ENCODE measurements at places on chromosomes 3 and 15. TPM values are rescaled to one million over a fixed set of nuclear protein-coding genes. Genes with fewer than 3 reads are reported as not detected.

ZNF609 gene
- 24.7 TPM for total RNA-seq

C3orf22 gene
- not detected for total RNA-seq

GUCA1C gene
- not detected for total RNA-seq

PIGX gene
- 27.2 TPM for total RNA-seq

CCDC54 gene
- total RNA-seq: not detected

TEX9 gene
- 2.6 TPM for total RNA-seq

CFAP20DC gene
- total RNA-seq: 2.0 TPM

FAM227B gene
- total RNA-seq: 3.6 TPM

PLA2G4D gene
- not detected for total RNA-seq

DAPK2 gene
- total RNA-seq: under 0.01 TPM

LRRC31 gene
- not detected for total RNA-seq

GABPB1 gene
- 32.4 TPM for total RNA-seq

CEP97 gene
- 11.2 TPM for total RNA-seq

REC114 gene
- total RNA-seq: not detected

FBXW12 gene
- total RNA-seq: not detected

IL16 gene
- 0.43 TPM for total RNA-seq

CYP1A2 gene
- not detected for total RNA-seq

SI gene
- not detected for total RNA-seq

CCDC9B gene
- 34.8 TPM for total RNA-seq

EXD1 gene
- total RNA-seq: not detected

CAMKV gene
- not detected for total RNA-seq

CTXN2 gene
- not detected for total RNA-seq

CCDC80 gene
- 1,789 TPM for total RNA-seq

RBPMS2 gene
- total RNA-seq: not detected

SYNPR gene
- total RNA-seq: not detected

KY gene
- total RNA-seq: not detected

PRRT3 gene
- total RNA-seq: 3.1 TPM

TM2D3 gene
- total RNA-seq: 27.1 TPM

CHRNB4 gene
- total RNA-seq: not detected

SERINC4 gene
- total RNA-seq: not detected

TUSC7 gene
- not detected for total RNA-seq

CADPS gene
- not detected for total RNA-seq

ELL3 gene
- total RNA-seq: 2.9 TPM

ABHD2 gene
- 24.3 TPM for total RNA-seq

CISH gene
- total RNA-seq: 1.5 TPM

GOLGA6A gene
- total RNA-seq: 0.54 TPM

LRRC34 gene
- total RNA-seq: 2.4 TPM

LMLN gene
- total RNA-seq: 5.3 TPM

CA12 gene
- total RNA-seq: 0.39 TPM

IL17RC gene
- total RNA-seq: 365 TPM

AHSG gene
- total RNA-seq: not detected

ECE2 gene
- not detected for total RNA-seq

GOLGA8T gene
- total RNA-seq: not detected

GOLGA8M gene
- total RNA-seq: not detected

C3orf70 gene
- 0.11 TPM for total RNA-seq

EOMES gene
- total RNA-seq: not detected

TRAK1 gene
- total RNA-seq: 44.8 TPM

CASR gene
- not detected for total RNA-seq

MFGE8 gene
- 184 TPM for total RNA-seq
